ENCODE measurements at places on chromosomes 3 and 15.

DNA sequence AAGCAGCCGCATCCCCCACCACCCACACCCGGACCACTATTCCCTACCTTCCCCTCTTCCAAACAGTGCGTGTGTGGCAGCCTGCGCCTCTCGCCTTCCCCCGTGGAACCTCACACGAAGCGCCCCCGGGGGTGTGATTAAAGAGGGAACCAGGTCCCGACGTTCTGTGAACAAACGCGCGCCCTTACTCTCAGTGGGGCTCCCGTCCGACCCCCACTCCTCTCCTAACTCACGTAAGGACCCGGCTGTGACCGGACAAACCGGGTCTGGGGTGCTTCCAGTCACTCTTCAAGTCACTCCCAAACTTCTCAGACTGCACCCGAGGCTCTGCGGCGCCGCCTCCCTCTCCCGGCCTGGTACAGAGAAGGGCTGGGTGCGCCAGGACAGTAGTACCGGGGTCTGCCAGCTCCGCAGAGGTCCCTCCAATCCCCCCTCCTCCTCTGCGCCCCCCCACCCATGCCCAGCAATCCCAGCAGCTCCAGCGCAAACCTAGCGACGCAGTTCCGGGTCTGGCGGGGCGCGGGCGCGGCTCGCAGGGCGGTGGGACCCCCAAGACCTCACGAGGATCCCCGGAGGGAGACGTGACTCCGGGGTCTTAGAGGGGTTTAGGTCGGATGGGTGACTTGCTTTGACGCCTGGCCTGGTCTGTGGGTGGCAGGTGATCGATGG, 574 bp downstream of the DUOXA1 start:
- no peak for DNase-seq

DNA sequence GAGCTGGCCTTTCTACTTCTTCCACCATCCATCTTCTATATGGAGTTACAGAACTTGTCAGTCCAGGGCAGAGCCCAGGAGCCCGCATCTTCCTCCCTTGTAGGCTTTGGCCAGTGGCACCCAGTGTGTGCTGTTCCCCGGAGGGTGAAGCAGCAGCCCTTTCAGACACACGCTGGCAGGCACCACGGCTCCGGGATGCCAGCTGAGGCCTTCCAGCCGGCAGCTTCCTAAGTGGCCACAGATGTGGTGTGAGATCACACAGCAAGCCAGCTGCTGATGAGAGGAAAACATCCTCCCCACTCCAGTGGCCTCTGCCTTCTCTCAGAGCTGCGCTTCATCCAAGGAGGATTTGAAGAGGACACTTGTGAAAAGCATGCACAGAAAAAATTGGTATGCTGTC, 24.1 kb downstream of the CRABP1 start:
- no peak for DNase-seq

DNA sequence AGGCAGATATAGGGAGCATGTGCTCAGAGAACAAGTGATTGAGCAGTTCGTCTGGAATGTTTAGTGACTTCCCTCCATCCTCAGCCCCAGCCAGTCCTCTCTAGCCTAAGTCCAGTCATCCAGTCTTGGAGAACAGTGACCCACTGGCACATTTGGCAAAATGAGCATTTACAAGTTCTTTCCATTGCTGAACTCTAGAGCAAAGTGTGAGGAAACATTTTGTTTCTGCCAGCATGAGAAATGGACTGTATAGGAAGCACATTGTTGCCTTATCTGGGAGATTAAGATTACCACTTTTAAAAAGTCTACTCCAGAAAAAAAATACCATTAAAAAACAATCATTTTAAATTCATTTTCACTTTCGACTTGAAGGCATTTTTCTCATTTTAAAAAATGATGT, 353.6 kb downstream of the SHQ1 start:
- no peak for DNase-seq

- DNase-seq = no peak
Observed at GRCh38 chr15:70442616-70443321, 320.6 kb downstream of the UACA start.

GRCh38 chr3:111885578-111885977, 26.5 kb downstream of the PHLDB2 start:
- DNase-seq = no peak

DNA sequence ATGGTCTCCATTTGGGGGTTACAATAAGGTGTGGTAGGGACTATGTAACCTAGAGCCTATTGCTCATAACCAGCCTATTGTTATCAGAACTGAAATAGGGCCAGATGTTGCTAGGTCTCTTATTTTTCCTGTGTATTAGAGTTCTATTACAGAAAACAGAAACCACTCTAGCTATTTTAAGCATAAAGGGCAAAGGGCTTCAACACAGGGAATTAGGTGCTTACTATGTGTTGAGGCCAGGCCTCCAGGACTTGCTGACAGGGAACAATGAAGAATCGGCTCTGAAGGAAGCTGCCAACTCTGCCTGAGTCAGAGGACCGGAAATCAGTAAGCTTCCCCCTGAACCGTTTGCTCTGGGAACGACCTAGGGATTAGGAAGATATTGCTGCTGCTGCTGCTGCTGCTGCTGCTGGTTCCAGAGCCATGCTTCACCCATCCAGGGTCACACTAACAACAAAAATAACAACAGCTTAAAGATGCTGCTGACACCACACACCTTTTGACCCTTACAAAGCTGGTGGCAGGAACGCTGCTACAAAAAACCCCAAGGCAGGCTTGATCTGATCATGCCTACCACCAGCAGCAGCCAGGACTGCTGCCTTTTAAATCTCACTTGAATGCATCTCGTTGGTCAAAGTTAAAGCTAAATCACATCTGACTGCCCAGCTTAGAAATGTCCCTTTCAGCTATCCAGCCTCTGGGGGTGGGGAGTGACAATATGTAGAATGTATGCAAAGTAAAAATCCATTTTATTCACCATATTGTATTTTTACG, 276.9 kb upstream of the IL12A start:
- DNase-seq = no peak

DNA sequence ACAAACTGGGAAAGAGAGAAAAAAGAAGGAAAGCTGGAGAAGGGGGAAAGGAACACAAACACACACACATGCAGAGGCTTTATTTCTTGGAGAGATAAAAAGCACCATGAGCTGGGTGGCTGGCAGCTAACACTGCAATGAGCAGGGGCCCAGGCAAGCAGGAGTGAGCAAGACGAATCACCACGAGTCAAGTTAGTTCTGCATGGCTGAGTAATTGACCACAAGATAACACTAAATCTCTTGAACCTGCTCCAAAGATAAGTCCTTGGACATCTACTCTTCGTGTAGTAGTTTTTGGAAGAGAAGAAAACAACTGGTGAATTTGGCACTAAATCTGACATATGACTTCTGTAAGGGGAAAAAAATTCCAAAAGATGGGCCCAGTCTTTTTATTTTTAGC, 100.9 kb downstream of the MYO5A start:
- no peak for DNase-seq

DNA sequence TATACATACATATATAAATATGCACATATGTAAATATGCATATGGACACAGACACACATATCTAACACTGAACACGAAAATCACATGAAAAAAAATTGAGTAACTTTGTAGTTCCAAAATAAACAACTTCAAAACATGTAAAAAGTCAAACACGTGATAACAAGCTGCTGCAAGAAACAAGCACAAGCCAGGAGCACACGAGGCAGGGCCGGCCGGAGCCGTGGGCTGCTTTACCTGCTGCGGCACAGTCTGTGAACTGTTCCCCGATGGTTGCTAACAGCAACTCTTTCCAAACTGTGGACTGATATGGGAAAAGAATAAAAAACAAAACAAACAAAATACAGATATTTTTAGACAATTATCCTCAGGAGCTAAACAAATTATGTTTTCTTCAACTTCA, 31.6 kb downstream of the EIF4E3 start:
- DNase-seq = no peak

- DNase-seq = no peak
Observed at GRCh38 chr3:127915937-127916493, 983 bp downstream of the KBTBD12 start.

- DNase-seq = no peak
Observed at GRCh38 chr3:139308560-139308959, 35.3 kb upstream of the MRPS22 start.

DNA sequence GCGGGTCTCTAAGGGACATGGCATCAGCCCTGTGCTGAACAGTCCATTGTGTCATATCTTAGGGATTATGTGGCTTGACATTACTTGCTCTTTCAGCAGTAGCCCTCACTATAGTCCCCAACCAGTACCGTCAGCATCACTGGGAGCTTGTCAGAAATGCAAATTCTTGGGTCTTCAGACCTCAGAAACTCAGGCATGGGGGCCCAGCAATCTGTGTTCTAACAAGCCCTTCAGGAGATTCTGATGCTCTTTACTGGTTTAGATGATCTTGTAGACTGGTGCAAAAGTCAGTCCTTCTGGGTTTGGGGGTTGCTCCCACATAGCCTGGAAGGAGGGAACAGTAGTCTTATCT, 39.0 kb upstream of the TRAK1 start:
- DNase-seq = no peak

DNA sequence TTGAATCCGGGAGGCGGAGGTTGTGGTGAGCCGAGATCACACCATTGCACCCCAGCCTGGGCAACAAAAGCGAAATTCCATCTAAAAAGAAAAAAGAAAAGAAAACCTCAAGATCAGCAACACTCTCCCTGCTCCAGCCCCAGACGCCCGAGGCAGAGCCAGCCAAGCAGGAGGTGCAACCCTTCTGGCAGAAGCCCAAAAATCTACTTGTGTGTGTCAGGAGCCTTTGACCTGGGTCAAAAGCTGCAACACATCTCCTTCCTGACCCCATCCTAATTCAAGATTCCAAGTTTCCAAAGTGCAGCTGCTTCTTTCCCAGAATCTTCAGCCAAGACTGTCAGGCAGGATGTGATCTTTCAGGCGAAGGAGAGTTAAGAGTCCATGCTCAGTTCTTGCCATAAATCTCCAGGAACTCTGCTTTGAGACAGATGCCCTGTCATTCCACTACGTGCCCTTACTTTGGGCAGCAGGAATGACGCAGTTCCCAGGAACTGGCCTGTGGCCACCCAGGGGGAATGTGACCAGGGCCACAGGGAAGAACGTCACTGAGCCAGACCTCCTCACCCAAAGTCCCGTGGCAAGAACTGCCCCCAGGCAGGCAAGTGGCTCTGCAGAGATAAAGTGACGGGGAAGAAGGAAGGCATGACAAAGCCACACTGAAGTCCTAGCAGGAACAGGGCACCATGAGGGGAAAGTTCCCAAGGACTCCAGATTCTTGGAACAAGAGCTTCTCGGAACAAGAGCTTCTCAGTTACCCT, 39.4 kb downstream of the SH3BP5 start:
- no peak for DNase-seq

DNA sequence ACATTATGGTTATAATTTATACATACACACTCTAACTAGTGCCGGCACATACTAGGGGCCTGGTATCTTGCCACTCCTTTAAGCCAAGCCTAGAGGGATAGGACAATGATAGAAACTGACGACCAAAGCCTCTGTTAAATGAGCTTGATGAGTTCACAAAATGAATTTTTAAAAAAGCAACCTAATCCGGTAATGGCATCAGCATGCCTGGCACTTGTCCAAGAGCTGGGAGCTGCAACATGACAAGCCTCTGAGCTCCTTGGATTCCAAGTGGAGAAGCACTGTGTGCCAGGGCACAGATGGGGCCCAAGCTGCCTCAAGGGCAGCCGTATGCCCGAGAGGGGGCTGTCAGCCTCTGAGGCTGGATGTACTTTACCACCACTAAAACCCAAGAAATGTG, 9.7 kb downstream of the ETV5 start:
- DNase-seq = no peak

GRCh38 chr3:189720736-189721417, 89.7 kb downstream of the TP63 start:
- DNase-seq = no peak

DNA sequence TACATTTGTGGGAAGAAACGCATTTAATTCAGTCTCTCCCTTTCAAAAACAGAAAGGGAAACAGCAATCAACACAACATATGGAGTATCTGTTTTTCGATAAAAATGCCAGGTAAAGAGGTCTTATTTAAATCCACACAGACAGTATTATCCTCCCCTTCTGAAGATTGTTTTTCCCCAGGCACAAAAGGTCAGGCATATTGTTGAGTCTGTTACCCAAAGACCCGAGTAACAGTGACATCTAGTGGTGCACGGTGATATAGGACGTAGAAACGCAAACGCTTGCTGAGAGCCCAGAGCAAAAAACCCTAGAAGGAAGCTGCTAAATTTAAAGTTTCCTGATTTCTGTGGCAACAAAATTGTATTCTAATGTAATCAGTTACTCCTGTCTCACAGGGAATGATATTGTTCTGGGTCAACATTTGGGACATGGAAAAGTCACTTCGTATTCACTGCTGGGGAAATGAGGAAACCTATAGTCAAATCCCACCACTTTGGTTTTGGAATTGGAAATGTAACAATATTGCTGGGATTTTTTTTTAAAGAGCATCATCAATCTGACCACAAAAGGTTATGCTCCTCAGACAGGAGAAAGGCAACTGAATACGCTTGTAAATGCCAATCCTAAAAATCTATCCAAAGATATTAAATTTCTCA, 312.7 kb upstream of the CCDC54 start:
- no peak for DNase-seq

DNA sequence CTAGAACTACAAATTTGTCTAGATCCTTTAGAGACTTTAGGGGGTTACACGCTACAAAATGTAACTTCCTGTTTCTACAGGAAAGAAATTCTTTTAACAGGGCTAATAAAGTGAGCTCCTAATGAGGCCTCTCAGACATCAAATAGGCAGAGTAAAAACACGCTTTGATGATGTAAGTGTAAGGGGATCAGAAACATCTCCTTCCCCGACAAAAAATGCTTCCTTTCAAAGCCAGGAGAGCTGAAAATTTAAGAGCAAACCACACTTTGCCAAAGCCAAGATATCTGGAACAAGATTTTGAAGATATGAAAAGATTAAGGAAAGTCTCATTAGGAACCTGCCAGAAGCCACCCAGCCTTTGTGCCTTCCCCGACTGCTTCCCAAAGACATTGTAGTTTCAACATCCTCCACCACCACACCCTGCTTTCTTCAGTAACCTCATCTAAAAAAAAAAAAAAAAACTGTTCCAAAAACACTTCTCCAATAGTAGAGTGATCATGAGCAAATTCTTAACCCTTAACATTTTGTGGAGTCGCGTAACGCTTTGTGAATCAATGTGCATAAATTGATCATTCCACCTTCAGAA, 505.0 kb upstream of the THBS1 start:
- DNase-seq = no peak

DNA sequence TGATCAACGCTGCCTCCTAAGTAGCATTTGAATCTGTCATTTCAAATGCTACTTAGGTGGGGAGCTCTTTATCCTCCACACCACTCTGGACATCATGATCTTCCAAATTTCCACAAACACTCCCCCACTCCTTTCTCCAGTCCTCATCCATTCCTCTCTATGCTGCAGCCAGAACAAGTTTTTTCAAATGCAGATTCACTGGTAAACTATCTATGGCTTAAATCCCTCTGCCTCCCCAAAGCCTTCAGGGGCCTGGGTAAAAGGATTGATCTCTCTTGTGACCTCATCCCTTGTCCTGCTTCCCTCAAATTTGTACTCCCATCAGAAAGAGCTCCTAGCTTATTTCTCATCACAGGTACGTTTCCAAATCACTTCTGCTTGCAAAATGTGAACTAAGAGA, 1.3 kb upstream of the AEN start:
- DNase-seq = no peak

GRCh38 chr3:64454768-64455167, 229.5 kb upstream of the PRICKLE2 start:
- no peak for DNase-seq

GRCh38 chr3:180175572-180175971, 138.8 kb upstream of the PEX5L start:
- DNase-seq = no peak

GRCh38 chr15:38130740-38131498, 121.7 kb upstream of the SPRED1 start:
- DNase-seq = no peak

- no peak for DNase-seq
Observed at GRCh38 chr15:96285305-96285704, 45.2 kb upstream of the NR2F2 start.

- no peak for DNase-seq
Observed at GRCh38 chr3:71973274-71974030, 188.5 kb upstream of the PROK2 start.
